ENCODE measurements at places on chromosomes 1 and 21.

GRCh38 chr1:222557148-222557547, 9.2 kb upstream of the HHIPL2 start:
- DNase-seq = no peak

- no peak for DNase-seq
These were observed 187.0 kb upstream of the RUNX1 start for GRCh38 chr21:35236090-35236489.

- no peak for DNase-seq
These were observed 274.3 kb downstream of the USP25 start for GRCh38 chr21:16004086-16004485.

GRCh38 chr21:31801551-31802219, 69.8 kb upstream of the SCAF4 start:
- no peak for DNase-seq

DNA sequence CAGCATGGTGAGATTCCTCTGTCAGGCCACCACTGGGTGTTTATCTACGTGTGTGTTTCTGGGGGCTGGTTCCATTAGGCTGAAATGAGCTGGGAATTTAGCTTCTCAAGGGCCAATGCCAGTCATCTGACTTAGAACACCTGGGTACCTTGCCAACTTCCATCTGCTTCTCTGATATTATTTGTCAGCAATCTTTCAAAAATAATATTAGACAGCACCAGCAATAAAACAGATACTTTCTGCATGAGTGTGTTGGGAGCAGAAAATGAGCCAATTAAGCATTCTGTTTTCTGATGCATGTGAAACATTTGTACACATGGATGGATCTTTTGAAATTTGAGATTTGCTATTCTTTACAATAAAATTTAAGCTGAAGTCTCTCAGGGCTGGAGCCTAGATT, 124.1 kb downstream of the RYR2 start:
- no peak for DNase-seq

DNA sequence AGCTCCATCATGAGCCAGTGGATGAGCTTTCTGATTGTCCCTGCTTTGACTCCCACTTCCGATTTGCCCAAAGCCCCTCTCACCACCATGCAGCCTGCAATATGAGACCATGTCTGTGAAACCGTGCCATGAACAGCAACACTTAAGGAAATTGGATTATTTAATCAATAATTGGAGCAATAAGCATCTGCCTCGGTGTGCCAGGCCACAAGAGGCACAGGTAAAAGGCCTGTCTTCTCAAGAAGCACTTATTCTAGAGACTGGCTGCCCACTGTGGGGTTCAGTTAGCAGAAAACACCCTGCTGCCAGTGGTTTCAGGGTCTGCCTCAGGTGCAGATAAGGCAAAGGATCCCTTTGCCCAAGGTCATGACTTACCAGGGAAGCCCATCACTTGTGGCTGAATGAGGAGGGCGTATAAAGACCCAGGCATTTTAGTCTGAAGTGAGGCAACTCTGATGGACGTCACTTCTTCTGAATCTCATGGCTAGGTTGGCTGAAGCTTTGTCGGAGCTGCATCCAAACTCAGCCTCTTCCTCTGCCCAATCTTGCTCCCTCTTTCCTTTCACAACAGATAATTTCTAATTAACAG, 7.1 kb upstream of the CHI3L2 start:
- DNase-seq = no peak

- DNase-seq = no peak
These were observed 107.0 kb upstream of the TLR5 start for GRCh38 chr1:223249854-223250631.

- DNase-seq = no peak
These were observed 22.7 kb downstream of the PRKCZ start for GRCh38 chr1:2072891-2073290.

- no peak for DNase-seq
These were observed 197.8 kb downstream of the MATN1 start for GRCh38 chr1:30525631-30525970.

- no peak for DNase-seq
These were observed 220.9 kb downstream of the ATG4C start for GRCh38 chr1:63004868-63005267.

DNA sequence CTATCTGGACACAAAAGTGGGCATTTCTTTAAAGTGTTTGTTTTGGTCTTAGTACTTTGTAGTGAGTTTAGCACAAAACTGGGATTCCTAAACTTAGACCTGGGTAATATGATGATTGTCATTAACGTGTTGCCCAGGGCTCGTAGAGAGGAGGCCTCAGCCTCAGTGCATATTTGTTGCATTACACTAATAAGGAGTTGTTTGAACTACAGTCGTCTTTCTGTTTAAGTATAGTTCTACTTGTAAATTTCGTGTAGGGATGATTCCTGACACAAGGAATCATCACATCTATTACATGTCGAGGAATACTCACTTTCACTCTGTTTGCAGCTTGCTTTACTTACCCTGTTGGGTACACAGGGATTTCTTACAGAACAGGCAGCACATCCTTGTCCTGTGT, 85.0 kb downstream of the PRDM2 start:
- no peak for DNase-seq

DNA sequence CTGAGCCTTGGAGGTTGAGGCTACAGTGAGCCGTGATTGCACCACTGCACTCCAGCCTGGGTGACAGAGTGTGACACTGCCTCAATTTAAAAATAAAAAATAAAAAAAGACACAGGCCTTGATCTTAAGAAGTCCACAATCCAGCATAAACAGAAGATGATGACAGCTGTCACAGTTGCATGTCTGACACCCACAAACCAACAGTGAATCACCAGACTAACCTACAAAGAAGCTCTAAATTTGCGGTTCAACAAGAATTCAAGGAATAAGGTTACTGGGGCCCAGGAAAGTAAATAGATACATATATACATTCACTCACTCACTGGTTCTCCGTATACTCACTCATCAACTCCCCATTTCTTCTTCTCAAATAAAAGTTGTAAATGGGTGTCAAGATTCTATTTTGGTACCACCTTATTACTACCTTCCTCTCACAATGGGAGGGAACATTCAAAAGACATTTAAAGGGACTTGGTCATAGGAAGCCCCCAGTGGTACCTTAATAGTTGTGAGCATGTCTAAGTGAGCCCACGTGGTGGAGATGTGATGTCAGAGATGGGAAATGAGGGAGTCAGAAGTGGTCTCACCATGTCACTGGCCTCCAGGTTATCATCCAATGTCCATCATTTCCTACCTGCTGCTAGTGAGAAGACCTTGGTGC, 66.9 kb upstream of the PRDX6 start:
- no peak for DNase-seq

DNA sequence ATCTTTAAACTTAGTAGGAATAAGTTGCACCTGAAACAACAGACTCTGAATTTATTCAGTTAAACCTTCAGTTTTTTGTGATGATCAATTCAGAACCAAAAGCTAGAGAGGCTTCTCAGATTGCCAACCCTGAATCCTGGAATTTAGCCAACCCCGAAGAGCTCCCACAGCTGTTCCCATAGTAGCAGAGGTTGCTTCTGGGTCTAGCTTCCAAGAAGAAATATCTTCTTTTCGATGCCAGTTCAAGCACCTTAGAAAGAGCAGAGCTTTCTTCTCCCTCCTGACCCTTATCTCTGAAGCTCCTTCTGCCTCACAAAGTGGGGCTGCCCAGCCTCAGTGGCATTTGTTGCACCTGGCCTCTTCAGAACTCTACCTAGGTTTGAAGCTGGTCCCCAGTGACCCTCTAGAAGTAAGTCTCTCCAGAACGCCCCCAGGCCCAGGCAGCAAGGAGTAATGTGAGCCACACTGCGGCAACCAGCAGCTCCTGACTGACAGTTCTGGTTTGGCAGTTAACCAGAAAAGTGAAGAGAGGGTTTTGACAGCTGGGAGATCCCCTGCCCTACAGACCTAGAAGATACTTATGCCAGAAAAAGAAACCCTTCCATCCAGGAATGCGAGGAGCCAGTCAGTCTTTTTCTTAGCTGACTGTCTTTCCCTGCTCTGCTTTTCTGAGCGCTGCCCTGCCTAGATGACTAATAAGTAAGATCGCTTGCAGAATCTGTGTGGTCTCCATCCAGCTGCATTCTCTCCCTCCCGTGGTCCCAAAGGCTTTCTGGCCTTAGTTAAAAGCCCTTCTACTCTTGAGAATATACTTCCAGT, 165.9 kb downstream of the ADGRL4 start:
- DNase-seq = no peak

DNA sequence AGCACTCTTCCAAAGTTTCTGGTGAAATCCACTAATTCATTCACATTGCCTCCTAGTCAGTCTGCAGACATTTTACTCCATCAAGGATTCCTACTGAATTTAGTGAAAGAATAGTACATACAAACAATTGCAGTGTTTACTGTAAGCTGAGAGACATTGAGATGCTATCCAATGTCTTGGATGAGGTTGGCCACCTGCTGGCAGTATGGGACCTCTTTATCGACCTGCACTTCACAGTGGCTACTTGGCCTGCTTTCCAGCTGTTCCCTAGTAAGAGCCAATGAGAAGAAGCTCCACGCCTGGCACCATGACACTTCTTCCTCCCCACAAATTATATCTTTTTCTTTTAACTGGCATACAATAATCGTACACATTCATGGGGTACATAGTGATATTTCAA, 51.5 kb upstream of the LRIF1 start:
- no peak for DNase-seq

DNA sequence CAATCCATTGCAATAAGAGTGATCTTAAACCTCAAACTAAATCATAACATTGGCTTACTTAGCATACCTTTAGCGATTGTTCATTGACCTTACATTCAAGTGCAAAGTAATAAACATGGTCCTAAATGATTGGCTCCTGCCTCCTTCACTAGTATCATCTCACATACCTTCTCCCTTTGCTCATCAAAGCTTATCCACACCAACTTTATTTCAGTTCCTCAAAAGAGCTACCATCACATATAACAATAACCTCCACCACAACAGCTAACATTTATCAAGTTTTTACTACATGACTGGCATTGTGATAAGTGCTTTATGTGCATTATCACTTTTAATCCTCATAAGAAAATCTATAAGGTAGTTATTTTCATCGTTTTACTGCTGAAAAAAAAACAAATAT, 198.8 kb downstream of the COL24A1 start:
- DNase-seq = no peak

DNA sequence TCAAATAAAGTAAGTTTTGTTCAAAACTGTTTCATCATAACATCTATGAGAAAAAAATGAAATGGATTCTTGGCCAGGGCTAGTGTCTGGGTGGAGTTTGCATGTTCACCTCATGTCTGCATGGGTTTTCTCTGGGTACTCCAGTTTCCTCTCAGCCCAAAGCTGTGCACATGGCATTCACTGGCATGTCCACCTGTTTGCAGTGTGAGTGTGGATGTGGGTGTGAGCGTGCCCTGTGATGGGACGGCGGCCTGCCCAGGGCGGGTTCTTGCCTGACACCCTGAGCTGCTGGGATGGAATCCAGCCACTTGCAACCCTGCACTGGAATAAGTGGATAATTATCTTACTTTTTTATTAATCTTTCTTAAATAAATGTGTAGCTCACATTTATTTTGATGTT, 185.5 kb downstream of the RYR2 start:
- DNase-seq = no peak

GRCh38 chr1:22101199-22101598, 41.7 kb downstream of the WNT4 start:
- no peak for DNase-seq

- no peak for DNase-seq
These were observed 439.0 kb upstream of the PLXNA2 start for GRCh38 chr1:208683141-208683540.

GRCh38 chr21:26563856-26564503, 9.1 kb downstream of the CYYR1 start:
- no peak for DNase-seq

- DNase-seq = no peak
These were observed 5.9 kb upstream of the TNFSF4 start for GRCh38 chr1:173212952-173213491.

DNA sequence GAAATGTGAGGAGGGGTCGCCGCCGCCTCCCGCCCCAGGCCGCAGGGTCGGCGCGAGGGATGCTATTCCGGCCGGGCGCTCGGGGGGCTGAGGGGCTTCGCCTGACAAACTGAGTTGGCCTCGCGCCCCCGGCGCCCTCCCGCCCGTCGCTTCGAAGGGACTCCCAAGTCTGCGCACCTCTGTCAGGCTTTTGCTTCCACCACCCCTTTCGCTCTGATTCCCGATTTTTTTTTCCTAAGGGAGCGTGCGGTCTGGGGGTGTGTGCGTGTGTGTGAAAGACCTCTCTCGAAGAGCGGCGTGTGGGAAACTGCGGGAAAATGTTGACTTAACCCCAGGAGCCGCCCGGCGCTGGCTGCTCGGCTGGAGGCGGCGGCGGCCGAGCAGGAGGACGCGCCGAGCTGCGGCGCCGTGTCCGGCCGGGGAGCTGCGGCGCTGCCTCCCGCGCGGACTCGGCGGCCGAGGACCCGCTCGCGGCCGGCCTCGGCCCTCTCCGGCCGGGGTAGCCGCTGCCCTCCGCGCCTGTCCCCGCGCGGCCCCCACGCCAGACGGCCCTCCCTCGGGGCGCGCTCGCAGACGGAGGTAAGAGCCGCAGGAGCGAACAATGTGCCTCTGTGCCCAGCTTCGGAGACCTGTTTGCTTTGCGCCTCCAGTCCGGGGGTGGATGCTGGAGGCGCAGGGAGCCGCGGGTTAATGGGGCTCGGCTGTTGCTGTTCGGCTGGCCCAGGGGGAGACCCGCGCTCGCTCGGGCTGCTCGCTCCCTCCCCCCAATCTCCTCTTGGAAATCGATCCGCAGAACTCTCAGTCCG, 1.1 kb downstream of the ADGRL2 start:
- DNase-seq = no peak

- no peak for DNase-seq
These were observed 78.3 kb downstream of the PSMG1 start for GRCh38 chr21:39104911-39105310.

DNA sequence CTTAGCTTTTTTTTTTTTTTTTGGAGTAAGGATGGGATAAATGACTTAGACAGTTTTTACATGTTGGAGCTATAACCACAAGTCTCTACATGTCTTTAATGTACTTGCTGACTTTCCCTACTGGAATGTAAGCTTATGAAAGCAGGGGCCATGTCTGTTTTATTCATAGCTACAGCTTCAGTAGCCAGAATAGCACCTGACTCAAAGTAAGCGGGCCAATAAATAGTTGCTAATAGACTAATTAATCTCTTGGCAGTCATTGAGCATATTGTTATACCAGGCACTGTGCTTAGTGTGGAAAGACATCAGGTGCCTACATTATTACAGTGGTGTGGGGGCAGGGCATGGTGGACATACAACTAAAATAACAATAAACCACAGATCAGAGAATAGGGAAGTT, 84.4 kb upstream of the HOOK1 start:
- DNase-seq = no peak

- DNase-seq = no peak
These were observed 145.2 kb upstream of the ZNF648 start for GRCh38 chr1:182206626-182207239.
